Activated naive CD8-positive, alpha-beta T cell treated with anti-CD3 and anti-CD28 coated beads for 36 hours (primary cell): ENCODE measurements at places on chromosomes 5 and 9. TPM values are rescaled to one million over a fixed set of nuclear protein-coding genes. Genes with fewer than 3 reads are reported as not detected.

GRCh38 chr5:178519155-178519554 lies 71.0 kb downstream of the COL23A1 start:
- DNase-seq, result no peak

GRCh38 chr5:116650544-116650943 lies 75.9 kb upstream of the SEMA6A start:
- no peak for DNase-seq

- DNase-seq, result no peak
These were observed 2.3 kb downstream of the TPRN start for GRCh38 chr9:137198051-137198901.

DNA sequence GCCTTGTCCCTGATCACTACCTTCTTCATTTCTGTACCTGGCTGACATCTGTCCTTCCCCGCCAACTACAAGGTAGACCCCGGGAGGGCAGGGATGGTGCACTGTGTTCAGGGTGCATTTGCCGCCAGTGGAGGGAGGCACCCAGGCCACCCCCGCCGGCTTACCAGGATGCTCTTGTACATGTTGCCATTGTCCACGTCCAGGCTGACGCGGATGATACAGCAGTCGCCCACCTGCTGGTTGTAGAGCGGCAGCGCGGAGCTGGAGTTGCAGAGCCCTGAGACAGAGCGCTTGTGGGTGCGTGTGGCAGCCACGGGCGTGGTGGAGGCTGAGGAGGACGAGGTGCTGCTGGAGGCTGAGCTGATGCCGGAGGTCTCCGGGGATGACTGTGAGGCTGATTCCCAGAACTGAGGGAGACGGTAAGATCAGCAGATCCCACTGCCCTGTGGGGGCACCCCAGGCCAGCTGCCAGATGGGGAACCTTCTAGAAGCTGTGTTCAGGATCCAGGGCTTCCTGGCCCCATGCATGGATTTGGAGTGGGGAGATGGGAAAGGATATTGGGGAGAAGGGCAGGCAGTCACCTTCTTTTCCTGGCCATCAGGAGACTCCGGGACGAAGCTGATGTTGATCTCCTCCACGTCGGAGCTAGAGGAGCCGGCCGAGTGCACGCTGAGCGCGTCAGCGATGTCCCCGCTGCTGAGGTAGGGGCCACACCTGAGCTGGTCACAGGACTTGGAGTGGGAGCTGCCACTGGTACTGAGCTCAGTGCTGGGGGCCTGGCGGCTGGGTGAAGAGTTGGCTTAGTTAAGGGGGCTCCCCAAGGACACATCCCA lies 19.5 kb downstream of the RALGDS start:
- DNase-seq, result no peak

NRARP gene
- 5.0 TPM for total RNA-seq

FBXO38 gene
- total RNA-seq, result 35.9 TPM

CD274 gene
- total RNA-seq, result 22.0 TPM
